ENCODE measurements at places on chromosomes 7 and 10.

- DNase-seq: peak; percentile 39
Measured at GRCh38 chr7:36128448-36129047, 24.5 kb upstream of the EEPD1 start.

- DNase-seq: no peak
Measured at GRCh38 chr10:58335306-58336005, 650 bp downstream of the UBE2D1 start.

DNA sequence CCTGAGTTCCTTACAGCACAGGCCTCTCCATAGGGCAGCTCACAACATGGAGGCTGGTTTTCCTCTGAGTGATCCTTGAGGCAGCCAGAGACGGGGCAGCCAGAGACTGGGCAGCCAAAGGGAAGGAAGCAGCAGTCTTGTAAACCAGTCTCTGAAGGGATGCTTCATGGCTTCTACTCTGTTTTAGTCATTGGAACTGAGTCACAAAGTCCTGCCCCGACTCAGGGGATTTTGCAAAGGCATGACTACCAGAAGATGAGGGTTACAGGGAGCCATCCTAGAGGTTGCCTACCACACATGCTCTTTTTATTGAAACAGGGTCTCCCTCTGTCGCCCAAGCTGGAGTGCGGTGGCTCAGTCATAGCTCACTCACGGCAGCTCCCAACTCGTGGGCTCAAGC, 44.4 kb upstream of the COMMD3 start:
- DNase-seq: no peak

DNA sequence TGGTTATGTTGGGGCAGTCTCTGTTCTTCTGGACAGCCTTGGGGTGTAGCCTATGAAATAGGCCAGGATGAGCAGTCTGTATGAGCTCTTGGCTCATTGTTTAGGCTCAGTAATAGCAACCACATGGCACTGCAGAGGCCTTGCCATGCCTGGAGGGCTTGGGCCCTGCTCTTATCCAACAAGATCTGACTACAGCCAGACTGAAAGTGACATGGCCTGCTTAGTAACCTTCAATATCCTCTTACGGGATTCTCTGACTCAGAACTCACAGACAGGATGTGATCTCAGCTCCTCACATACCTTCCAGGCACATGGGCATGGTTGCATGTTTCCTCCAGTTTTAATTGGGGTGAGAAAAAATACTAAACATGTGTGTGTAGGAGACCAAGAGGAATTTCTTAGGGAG, 289.3 kb downstream of the PTEN start:
- DNase-seq: peak; percentile 92

DNA sequence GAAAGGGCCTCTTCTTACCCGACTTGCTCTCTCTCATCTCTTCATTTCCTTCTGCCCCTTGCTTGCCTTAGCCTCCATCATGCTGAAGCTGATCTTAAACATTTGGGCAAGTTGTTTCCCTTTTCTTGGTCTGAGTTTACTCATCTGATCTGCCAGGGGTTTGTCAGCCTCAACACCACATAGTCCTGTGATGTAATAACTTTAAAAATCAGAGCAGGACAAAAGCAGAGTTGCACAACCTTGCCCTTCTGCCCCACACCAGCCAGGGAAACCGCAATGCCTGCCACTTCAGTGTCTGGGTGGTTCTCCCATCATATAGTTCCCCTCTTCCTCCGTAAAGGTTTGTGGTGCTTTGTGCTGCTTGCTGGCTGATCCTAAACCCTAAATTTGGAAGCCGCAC, 9.9 kb upstream of the LIPM start:
- no peak for DNase-seq

Measured in fibroblast of skin of left quadriceps (primary cell).